M059J (cell line): ENCODE measurements at places on chromosomes 7 and 10. TPM values are rescaled to one million over a fixed set of nuclear protein-coding genes. Genes with fewer than 3 reads are reported as not detected.
A peak's percentile ranks its signal among the peaks of the same experiment; 100 is the strongest.

ZNF22 gene
- total RNA-seq, result 22.9 and 25.5 TPM in 2 replicates

TBL2 gene
- 59.8 and 81.0 TPM in 2 replicates for total RNA-seq

DNA sequence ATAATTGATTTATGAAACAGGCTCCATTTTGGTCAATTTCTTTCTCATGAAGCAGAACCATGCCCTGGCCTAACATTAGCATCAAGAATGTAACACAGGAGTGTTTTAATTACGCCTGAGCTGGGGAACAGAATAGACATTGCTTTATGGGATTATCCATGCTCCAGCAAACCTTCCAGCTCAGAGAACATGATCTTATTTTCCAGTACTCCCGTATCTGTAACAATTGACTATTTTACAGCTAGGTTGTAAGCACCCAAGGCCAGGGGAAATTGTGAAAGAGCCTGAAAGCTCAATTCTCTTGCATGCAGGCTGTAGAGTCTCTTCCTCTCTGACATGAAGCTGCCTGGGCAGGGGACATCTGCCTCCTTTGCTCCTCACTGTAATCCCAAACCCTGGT, 30.8 kb upstream of the CRYGN start:
- DNase-seq, result no peak

ZNF853 gene
- total RNA-seq, result 0.25 and 0.94 TPM in 2 replicates

- DNase-seq, result peak; percentile 8
Observed at GRCh38 chr10:110162741-110163145, 44.7 kb upstream of the MXI1 start.

GRCh38 chr10:69418052-69418752, 1.5 kb upstream of the TACR2 start:
- no peak for DNase-seq

NME8 gene
- not detected in 2 replicates for total RNA-seq

CYP3A7 gene
- total RNA-seq, result not detected in 2 replicates
